ENCODE measurements at places on chromosomes 12 and 14. TPM values are rescaled to one million over a fixed set of nuclear protein-coding genes. Genes with fewer than 3 reads are reported as not detected.

- peak; percentile 17 for DNase-seq
These were observed 122.2 kb downstream of the NTS start for GRCh38 chr12:85996280-85996679.

GRCh38 chr14:36900846-36901245, 239.2 kb downstream of the PAX9 start:
- DNase-seq, result no peak

- DNase-seq, result no peak
These were observed 20.3 kb upstream of the DHRS4 start for GRCh38 chr14:23933108-23933741.

Gene PTPRQ
- total RNA-seq, result not detected

GRCh38 chr12:132558042-132558856, 52.1 kb downstream of the LRCOL1 start:
- no peak for DNase-seq

DNA sequence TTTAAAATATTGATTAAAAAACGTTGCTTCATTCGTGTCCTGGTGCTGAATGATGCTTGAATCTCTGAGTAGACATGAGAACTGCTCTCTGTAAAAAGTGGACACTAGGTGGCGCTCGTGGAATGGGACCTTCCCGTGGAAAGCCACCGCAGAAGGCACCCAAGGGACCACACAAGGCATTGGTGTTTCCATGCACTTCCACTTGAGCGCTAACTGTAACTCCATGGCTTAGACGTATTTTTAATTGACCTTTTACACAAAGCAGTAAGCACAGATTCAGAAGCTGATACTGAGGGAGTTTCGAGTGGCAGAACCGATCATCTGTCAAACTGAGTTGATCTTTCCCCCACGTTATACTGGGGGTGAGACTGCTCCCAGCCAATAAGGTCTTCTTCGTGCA, 135.3 kb downstream of the PRKCH start:
- DNase-seq, result peak; percentile 84

GRCh38 chr12:111426344-111427185, 20.8 kb downstream of the SH2B3 start:
- peak; percentile 34 for DNase-seq

Data from lung microvascular endothelial cell (primary cell).